ENCODE measurements at places on chromosomes 3 and 15.
A peak's percentile ranks its signal among the peaks of the same experiment; 100 is the strongest.

- no peak for DNase-seq
Measured at GRCh38 chr3:148203297-148204010, 494.2 kb upstream of the AGTR1 start.

GRCh38 chr3:4850211-4850927, 128.9 kb upstream of the BHLHE40 start:
- no peak for DNase-seq

- no peak for DNase-seq
Measured at GRCh38 chr3:10848261-10848660, 32.2 kb downstream of the SLC6A11 start.

DNA sequence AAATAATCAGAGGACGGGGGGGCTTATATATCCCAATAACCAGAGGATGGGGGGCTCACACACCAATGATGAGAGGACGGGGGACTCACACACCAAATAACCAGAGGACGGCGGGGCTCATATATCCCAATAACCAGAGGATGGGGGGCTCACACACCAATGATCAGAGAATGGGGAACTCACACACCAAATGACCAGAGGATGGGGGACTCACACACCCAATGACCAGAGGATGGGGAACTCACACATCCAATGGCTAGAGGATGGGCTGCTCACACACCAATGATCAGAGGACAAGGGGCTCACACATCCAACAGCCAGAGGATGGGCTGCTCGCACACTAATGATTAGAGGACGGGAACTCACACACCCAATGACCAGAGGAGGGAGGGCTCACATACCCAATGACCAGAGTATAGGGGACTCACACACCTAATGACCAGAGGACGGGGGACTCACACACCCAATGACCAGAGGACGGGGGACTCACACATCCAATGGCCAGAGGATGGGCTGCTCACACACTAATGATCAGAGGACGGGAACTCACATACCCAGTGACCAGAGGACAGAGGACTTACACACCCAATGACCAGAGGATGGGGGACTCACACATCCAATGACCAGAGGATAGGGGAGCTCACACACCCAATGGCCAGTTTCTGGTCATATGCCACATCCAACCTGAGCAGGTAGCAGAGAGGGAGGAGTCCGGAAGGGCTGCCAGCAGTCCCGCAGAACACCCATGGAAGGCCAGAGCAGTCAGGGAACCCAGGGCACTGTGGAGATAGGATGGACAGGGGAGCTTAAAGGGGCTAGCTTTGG, 10.6 kb downstream of the RAB6B start:
- no peak for DNase-seq

- DNase-seq, result no peak
Measured at GRCh38 chr3:160601288-160601687, 35.9 kb upstream of the KPNA4 start.

DNA sequence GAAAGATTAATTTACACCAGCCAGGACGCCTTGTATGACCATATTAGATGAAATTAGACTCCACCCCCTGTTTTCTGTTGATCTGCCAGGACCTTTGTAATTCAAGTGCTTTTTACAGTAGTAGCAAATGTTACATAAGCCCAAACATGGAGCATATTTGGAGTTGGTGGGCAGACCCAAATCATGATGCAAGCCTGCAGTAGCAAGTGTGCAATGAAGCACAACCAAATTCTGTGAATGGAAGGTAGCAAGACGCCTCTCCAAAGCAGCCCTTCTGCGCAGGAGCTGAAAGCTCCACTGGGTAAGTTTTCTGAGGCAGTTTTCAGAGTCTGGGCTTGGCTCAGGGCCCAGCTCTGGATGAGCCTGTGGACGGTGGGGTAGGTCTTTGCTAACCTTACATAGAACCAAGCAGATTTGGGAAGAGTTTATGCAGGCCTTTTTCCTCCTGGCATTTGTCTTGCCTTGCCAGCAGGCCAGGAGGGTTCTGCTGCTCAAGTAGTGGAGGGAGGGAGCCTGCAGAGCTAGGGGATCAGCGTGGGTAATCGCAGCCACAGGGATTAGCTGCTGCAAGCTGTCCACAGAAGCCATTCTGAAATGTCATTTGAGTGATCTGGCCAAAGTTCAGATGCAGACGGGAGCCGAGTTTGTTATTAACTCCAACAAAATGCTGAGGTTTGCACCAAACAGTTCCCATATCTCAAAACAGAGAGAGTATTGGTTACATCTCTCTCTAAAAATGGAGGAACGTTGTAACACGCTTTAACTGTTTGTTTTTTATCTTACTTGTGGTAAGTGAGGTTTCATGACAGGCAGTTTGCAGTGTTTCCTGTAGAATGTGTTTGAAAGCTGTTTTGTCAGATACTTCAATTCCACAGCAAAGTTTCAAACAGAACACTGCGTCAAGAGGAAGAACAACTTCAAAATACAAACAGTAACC, 55.4 kb downstream of the PSMD6 start:
- no peak for DNase-seq

- no peak for DNase-seq
Measured at GRCh38 chr15:45653702-45654424, 19.0 kb downstream of the SQOR start.

GRCh38 chr3:177787279-177788041, 590.2 kb upstream of the TBL1XR1 start:
- no peak for DNase-seq

DNA sequence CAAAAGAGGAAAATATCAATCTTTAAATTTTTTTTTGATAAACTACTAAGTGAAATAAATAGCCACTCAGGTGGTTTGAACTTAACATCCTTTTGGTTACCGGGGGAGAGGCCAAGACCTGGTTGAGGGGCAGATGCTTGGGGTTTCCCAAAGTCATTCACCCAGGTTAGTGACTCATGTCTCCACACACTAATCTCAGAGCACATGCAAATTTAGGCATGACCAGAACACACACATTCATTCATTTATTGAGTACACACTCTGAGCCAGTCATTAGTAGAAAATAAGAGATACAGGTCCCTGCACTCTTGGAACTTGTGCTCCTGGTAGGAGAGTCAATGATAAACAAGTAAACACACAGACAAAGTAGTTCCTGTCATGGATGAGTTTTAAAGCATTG, 7.3 kb downstream of the ILDR1 start:
- no peak for DNase-seq

- no peak for DNase-seq
Measured at GRCh38 chr15:81504170-81504905, 130.3 kb upstream of the TMC3 start.

- peak; percentile 46 for DNase-seq
Measured at GRCh38 chr15:65286069-65286703, 497 bp downstream of the PARP16 start.

- DNase-seq, result peak; percentile 13
Measured at GRCh38 chr3:65732051-65732935, 306.4 kb downstream of the MAGI1 start.

DNA sequence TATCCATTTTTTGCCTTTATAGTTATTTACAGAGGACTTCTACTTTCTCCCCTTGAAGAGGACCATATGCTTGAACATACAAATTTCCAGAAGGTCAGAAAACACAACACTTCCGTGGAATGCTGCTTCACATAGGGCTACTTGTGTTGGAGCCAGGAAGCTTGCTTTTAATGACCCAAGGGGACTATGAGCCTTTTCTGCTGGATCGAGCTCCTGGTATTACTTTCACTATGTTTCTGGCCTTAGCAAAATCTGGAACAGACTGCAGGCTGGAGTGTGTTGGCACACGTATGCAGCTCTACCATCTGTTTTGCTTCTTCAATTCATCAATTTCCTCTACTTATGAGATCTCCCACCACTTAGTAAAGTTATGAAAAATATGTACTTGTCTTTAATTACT, 69.3 kb upstream of the CBLB start:
- no peak for DNase-seq

- DNase-seq, result peak; percentile 58
Measured at GRCh38 chr15:83010709-83011270, 649 bp downstream of the C15orf40 start.

DNA sequence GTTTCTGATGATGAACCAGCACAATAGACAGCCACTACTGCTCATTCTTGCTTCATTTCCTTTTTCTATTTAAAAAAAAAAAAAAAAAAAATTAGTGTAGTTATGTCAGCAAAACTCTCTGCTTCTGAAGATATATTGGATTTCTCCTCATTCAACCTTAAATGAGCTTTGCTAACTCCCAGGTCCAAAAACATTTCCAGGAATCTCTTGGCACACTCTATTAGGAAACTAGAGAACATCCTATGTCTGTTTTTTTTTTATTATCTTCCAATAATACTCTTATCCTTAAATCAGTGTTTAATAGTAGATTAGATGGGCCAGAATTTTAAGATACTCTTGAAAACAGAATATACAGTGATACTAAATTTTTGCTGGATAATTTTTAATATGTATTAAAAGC, 398.0 kb downstream of the NAALADL2 start:
- no peak for DNase-seq

Data from C1 segment of cervical spinal cord (tissue), 14 donors.